Stimulated activated CD8-positive, alpha-beta memory T cell treated with anti-CD3 and anti-CD28 coated beads, Interleukin-7, amount 100 ng/mL, for 24 hours (primary cell): ENCODE measurements at places on chromosomes 4 and X.

DNA sequence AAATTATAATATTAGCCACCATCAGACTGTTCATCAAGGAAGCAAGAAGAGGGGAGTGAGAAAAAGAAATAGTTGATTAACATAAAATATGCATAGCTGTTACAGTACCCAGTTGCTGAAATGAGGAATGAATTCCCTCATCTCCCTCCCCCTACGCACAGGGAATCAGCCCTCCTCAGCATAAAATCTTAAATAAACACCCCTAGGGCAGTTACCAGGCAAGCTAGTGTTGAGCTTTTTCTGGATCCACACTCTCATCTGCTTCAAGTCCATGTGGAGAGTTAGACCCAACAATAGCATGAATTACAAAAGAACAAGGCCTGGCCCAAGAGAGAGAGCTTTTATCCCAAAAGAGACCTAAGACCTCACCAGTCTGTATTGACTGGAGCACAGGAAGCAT lies 19.0 kb upstream of the SYTL4 start:
- DNase-seq = no peak

GRCh38 chr4:3197366-3198105 lies 51.4 kb upstream of the MSANTD1 start:
- no peak for DNase-seq

GRCh38 chr4:103664436-103665075 lies 55.2 kb downstream of the TACR3 start:
- DNase-seq = no peak

- DNase-seq = no peak
Measured at GRCh38 chrX:131614241-131614640, 70.4 kb downstream of the OR13H1 start.

DNA sequence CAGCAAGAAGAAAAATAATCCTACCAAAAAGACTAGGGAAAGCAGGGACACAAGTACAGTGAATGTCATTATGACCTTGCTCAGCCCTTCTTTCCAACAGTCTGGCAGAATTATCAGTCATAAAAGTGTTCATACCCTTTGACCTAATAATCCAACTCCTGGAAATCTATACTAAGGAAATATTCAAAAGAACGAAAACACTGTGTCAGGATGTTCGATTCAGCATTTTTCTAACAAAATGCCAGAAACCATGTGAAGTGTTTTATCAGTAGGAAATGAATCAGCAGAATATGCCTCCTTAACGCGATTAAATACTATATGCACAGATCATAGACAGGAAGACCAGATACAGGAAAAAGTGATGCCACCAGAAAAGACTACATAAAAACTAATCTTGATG lies 16.2 kb upstream of the S100G start:
- DNase-seq = no peak

DNA sequence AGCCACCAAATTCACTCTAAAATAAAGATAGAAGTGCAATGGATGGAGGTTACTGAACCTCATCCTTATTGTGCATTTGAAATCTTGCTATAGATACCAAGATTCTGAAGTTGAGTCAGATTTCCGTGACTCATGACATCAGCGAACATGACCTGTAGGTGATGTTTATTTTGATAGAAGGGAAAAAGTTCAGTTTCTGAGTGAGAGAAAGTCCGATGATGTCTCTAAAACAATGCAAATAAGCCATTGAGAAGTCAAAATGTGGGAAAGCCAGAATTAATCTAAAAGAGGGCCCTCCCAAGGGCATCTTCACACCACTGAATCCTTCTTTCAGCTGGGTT lies 20.0 kb downstream of the PHOX2B start:
- no peak for DNase-seq

DNA sequence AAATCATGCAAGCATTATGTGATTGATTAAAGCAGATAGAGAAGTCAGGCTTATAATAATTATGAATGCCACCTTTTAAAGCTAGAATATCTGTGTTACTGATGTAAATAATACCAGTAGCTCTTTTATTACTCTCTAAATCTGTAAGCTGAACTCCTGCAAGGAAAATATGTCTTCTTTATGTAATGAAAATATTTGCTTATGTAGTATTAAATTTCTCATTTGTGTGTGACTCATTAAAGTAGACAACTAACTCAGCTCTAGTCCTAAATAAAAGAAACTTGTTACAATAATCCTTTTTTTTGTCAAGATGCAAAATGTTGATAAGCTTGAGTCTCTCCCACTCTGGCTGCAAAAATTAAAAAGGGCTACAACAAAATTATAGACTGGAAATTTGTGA lies 137.7 kb upstream of the FAT1 start:
- DNase-seq = no peak

GRCh38 chr4:70426789-70427188 lies 29.0 kb downstream of the OPRPN start:
- no peak for DNase-seq

DNA sequence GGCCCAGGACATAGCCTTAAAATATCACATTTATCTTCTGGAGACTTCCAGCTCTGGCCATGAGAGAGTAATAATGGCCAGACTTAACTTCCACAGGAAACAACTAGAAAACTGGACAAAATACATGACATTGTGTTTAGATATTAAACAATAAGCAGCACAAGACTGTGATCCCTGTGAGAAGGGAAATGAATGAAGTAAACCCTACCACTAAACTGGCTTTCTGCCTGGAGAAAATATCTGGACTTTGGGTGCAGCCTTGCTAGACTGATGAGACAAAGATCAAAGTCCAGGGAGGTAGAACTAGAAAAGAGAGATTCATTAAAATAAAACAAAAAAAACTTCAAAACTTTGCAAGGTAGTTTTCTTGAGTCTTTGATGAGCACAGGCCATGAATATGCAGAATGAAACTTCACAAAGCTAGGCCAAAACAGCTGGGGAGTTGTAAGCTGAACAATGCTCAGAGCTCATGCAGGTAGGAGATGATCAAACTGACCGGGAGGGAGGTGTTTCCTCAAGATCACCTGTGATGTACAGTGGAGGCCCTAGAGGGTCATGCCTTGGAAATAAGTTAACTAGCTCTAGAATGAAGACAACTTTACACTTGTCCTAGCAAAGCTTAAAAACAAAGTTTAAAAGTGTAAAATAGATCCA lies 147.0 kb upstream of the SH3RF1 start:
- DNase-seq = no peak

DNA sequence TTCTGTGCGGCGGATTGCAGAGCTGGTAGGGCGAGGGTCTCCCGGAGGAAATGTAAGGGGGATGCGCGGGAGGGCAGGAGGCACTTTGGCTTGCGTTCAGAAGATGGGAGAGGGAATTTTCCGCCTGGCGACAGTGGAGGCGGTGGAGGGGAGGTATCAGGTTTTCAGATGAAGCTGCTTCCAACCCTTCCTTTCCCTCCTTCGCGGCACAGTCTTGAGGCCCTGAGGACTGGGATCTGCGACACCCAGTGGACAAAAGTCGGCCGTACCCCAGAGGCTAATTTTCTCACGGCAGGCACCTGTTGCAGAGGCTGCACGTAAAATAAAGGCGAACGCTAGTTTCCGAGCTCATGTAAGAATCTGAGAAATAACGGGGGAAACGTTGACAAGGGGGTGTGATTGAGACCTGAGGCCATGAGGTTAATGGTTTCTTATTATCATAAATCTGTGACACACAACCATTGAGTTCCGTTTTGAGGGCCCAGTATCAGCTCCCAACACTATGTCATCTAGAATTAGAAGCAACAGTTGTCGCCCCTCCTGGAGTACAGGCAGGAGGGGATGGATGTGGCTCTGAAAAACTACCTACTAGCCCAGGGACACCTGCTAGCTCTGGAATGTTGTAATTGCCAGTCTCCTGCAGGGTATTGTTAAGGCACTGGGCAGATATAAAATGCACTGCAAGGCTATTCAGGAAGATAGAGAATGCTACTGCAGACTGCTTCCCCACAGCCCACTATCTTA lies 1.1 kb downstream of the ZCCHC18 start:
- no peak for DNase-seq

DNA sequence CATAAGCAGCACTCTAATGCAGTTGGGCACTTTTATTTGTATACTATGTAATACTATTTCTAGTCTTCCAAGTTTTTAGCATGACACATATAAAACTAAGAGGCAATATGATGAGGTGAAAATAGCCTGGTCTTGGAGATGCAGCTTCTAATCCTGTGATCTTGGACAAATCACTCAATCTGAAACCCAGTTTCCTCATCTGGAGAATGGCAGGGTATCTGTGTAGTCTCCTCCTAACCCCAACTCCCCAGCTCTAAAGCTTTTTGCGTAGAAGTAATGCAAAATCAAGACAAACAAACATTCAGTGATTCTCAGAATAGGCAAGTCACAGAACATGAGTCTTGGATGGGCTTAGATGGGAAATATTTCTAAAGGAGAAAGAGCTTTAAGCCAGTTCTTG lies 36.7 kb upstream of the IL21 start:
- DNase-seq = no peak

GRCh38 chr4:6282314-6282771 lies 12.7 kb downstream of the WFS1 start:
- no peak for DNase-seq

DNA sequence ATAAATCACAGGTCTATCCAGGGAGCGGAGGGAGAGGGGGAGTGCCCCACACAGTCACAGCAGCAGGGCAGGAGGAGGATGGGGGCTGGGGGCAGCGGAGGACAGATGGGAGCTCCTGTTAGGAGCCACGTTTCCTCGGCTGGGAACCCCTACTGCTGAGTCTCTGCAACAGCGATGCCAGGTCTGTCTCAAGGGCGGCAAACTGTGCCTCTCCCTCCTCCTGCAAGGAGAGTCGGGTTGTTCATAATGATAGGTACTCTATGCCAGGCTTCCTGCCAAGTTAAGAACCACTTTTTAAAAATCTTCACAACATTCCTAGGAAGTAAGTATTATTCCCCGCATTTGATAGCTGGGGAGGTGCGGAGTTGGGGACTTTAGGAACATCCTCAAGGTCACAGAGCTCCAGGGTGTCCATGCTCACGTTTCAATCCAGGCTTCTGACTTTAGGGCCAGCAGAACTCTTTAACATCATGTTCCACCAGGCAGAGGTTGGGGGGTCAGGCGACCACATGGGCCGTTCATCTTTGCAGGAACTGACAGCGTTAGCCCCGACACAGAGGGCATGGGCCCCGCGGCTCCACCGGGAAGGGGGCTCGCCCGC lies 98.3 kb upstream of the MAML3 start:
- DNase-seq = no peak

GRCh38 chr4:64341711-64342110 lies 67.5 kb downstream of the TECRL start:
- no peak for DNase-seq

GRCh38 chr4:2094545-2094944 lies 35.4 kb downstream of the NAT8L start:
- no peak for DNase-seq

DNA sequence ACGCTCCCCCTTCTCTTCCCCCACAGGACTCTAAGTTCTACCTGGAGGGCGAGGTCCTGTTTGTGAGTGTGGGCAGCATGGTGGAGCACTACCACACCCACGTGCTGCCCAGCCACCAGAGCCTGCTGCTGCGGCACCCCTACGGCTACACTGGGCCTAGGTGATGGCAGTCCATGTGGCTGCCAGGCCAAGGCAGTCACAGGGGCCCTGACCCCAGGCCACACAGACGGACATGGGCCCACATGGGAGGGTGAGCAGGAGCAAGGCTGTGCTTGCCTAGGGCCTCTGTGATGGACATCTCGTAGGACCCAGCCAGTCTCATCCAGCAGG lies 10.0 kb upstream of the ADD1 start:
- no peak for DNase-seq

DNA sequence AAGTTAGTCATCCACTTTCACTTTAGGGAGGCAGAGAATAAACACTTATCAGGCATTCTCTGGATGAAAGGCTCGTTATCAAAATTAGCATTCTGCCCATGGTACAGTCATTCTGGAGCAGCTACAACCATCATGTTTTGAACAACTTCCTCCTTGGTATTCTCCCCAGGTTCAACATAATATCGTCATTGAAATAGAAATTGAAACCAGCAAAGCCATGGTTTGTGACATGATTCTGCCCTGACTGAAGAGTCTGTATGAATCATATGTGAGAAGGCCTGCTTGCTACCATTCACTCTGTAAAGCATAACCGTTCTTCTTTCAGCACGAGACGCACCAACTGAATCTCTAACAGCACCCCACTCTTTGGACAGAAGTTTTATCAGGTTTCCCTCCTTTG lies 127.5 kb upstream of the RADX start:
- no peak for DNase-seq

GRCh38 chr4:173252024-173252935 lies 81.9 kb downstream of the HMGB2 start:
- DNase-seq = no peak

GRCh38 chrX:39499996-39500395 lies 597.8 kb downstream of the BCOR start:
- DNase-seq = no peak

DNA sequence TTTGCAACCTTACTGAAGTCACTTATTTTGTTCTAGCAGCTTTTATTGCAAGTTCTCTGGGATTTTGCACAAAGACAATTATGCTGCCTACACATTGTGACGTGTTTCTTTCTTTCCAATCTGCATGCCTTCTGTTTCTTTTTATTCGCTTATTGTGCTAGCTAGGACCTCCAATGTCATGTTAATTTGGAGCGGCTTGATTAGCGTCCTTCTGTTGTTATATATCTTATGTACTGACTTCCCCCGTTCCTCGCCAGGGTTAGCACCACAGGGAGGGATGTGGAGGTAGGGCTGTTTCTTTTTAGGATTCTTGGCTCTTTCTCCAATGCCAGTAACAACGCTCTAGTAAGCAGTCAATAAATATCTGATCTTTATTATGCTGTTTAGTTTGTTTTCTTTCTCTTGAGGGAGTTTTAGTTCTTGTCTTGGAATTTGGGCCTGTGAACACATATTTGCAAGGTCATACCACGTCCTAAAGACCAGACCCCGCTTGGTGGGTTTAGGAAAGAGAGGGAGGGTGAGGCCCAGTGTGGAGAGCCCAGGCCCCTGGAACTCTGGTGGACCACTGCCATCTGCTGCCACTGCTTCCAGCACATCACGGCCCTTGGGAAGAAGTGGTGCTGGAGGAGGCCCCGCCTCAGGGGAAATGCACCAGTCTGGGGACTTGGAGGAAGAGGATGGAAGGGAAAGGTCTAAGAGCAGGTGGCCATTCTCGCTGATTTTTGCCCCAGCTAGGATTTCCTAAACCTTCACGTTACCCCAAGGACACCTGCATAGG lies 129.1 kb downstream of the TRIML1 start:
- no peak for DNase-seq

GRCh38 chr4:95142932-95143331 lies 385.2 kb downstream of the BMPR1B start:
- no peak for DNase-seq

GRCh38 chr4:151204925-151205524 lies 71.9 kb upstream of the PRSS48 start:
- DNase-seq = no peak

- no peak for DNase-seq
Measured at GRCh38 chrX:139831675-139832456, 101.0 kb downstream of the ATP11C start.

GRCh38 chr4:2927696-2928075 lies 35.5 kb downstream of the NOP14 start:
- no peak for DNase-seq

DNA sequence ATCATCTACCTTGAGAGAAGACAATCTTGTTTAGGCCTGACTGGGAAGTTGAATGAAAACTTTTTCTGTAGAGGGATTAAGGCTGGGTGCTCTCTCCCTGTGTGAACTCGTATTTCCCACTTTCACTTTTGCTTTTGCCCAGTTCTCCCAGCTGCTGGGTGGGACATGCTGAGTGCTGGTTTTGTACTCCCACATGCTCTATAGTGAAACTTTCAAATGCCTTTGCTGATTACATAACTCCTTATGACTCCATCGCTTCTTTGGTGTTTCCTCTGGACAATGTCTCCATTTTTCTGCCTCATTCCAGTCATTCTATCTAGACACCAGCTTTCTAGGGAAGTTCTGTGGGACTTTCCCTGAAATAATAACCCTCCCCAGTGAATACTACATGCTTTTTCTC lies 100.5 kb downstream of the CLNK start:
- no peak for DNase-seq

- DNase-seq = no peak
Measured at GRCh38 chr4:116551806-116552205, 533.6 kb downstream of the TRAM1L1 start.
